ENCODE measurements at places on chromosomes 1 and 21. TPM values are rescaled to one million over a fixed set of nuclear protein-coding genes. Genes with fewer than 3 reads are reported as not detected.

LHX8 gene
- not detected for polyA plus RNA-seq

DMRTA2 gene
- not detected for polyA plus RNA-seq

EXTL1 gene
- polyA plus RNA-seq: not detected

LRRIQ3 gene
- polyA plus RNA-seq: 0.69 TPM

LENEP gene
- polyA plus RNA-seq: not detected

DNA sequence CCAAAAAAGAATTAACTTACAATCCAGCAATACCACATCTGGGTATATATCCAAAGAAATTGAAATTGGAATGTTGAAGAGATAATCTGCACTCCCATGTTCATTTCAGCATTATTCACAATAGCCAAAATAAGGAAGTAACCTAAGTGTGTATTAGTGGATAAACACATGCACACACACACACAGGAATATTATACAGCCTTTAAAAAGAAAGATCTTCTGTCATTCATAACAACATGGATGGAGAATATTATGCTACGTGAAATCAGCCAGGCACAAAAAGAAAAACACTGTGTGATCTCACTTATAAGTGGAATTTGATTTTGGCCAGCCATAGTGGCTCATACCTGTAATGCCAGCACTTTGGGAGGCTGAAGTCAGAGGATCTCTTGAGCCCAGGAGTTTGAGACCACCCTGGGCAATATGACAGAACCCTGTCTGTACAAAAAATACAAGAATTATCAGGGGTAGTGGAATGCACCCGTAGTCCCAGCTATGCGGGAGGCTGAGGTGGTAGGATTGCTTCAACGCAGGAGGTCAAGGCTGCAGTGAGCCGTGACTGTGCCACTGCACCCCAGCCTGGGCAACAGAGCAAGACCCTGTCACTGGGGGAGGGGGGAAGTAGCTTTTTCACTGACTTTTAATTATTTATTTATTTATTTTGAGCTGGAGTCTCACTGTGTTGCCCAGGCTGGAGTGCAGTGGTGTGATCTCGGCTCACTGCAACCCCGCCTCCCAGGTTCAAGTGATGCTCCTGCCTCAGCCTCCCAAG, 9.3 kb upstream of the EIF2B3 start:
- DNase-seq: no peak

- DNase-seq: peak; percentile 69
These were observed 74.6 kb downstream of the USP24 start for GRCh38 chr1:55140546-55140983.

DNA sequence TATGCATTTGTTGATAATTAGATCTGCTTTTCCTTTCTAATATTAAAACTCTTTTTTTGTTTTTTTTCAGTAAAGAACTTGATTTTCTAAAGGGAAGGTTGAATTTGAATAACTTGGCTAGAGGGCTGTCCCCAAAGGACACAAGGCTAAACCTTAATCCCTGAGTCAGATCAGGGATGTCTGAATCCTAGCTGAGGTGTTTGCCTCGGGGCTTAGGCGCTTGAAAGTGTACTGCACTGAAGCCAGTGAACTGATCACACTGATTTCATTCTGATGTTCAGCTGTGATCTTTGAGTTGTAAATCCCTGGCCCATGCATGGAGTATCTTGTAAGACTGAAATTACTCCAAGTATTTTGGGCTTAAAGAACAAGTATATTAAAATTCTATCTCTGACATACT, 42.8 kb downstream of the MTR start:
- no peak for DNase-seq

GRCh38 chr1:207691841-207692240, 46.9 kb downstream of the CR1L start:
- DNase-seq: no peak

DNA sequence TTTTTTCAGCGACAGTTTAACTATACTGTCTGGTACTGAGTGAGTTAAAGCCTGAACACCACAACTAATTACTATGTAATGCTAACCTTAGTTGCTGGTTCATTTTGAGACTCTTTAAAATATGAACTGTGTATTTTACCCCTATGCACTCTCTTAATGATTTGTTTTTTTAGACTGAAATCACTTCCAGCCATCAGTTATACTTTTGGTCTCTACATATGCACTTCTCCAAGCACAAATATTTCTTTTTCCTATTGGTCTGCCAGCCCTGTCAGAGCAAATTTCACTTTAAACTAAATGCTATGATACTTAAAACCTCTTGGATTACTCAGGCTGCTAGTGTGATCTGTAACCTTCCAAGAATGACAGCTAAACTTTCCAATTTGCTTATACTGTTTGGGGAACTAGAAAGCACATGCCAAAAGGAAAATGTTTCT, 38.1 kb upstream of the SCYL3 start:
- DNase-seq: no peak

DNA sequence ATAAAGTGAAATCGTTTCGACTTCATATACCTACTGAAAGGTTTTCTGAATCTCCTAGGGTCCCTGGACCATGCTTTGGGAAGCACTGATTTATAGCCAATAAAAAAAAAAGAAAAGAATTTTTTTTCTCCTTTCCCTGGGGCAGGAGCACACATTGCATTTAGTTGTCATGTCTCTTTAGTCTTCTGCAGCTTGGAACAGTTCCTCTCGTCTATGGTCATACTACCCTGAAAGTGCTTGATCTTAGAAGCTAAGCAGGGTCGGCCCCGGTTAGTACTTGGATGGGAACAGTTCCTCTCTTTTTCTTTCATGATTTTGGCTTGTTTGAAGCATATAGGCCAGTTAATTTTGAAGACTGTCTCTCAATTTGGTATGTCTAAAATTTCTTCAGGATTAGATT, 3.7 kb upstream of the SERPINC1 start:
- no peak for DNase-seq

DNA sequence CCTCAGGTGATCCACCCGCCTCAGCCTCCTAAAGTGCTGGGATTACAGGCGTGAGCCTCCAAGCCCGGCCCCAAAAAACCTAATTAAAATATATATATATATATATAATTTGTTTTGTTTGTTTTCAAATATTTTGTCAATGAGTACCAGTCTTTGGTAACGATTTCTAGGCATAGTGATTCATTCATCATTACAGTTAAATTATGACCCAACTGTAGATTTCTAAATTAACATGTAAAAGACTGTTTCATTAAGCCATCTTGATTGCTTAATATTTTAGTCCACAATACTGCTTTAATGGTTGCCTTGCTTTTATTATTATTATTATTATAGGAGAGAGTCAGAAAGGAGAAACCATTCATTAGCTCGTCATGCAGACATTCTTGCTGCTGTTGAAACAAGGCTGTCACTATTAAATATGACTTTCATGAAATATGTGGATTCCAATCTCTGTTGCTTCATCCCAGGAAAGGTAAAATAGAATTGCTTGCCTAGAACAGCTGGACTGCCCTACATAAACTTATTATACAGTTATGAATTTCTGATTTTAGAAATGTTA, 19.9 kb downstream of the FBXO28 start:
- no peak for DNase-seq

GRCh38 chr21:45555557-45556301, 13.5 kb upstream of the SLC19A1 start:
- DNase-seq: peak; percentile 77

- no peak for DNase-seq
These were observed 68.7 kb upstream of the VAMP3 start for GRCh38 chr1:7702365-7702764.

GRCh38 chr21:16239659-16240265, 510.0 kb downstream of the USP25 start:
- DNase-seq: no peak

GRCh38 chr21:32352526-32352925, 40.3 kb downstream of the URB1 start:
- DNase-seq: no peak

DNA sequence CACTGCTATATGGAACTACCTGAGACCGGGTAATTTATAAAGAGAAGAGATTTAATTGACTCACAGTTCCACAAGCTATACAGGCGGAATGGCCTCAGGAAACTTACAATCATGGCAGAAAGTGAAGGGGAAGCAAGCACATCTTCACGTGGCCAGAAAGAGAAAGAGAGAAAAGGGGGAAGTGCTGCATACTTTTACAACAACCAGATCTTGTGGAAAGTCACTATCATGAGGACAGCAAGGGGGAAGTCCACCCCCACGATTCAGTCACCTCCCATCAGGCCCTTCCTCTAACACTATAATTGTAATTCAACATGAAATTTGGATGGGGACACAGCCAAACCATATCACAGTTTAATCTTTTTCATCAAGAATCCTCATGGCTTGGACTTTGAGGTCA, 339.2 kb upstream of the AJAP1 start:
- DNase-seq: no peak

GRCh38 chr1:8031176-8031785, 5.2 kb upstream of the ERRFI1 start:
- no peak for DNase-seq

DNA sequence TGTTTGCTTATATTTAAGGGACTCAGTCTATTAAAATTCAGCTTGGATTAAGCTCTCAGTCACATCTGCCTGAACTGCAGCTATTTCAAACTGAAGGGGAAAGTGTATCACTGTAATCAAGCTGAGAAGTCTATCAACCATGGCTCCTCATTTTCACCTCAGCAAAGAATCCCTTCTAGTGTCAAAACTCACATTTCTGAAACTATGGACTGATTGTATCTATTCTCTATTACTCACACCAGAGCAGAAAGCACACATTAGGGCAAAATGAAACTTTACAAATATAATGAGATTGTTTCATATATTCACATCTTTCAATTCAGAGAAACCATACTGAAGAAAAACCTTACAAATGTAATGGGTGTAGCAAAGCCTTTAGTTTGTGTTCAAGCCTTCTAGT, 14.6 kb upstream of the C1orf146 start:
- no peak for DNase-seq

All from liver (tissue), 10 donors.